Vagina (tissue), 2 donors: ENCODE measurements at places on chromosomes 11 and 22.

- H3K4me1 ChIP-seq = no peaks in the 10 kb centered on the region
- DNase-seq = no peak
- no peaks in the 10 kb centered on the region for H3K36me3 ChIP-seq
- no peaks in the 10 kb centered on the region for H3K27me3 ChIP-seq
- H3K27ac ChIP-seq = no peak overlapping the region
Observed at GRCh38 chr22:30718938-30719337, 24.3 kb downstream of the OSBP2 start.

GRCh38 chr11:110798201-110798900 lies 86.1 kb upstream of the ARHGAP20 start:
- no peaks in the 10 kb centered on the region for H3K36me3 ChIP-seq
- DNase-seq = no peak
- no peak overlapping the region for H3K4me3 ChIP-seq
- H3K4me1 ChIP-seq = no peaks in the 10 kb centered on the region

GRCh38 chr22:49517211-49517610 lies 310.5 kb downstream of the BRD1 start:
- no peaks in the 10 kb centered on the region for H3K4me1 ChIP-seq
- H3K27me3 ChIP-seq = no peaks in the 10 kb centered on the region
- no peak overlapping the region for H3K27ac ChIP-seq
- no peak for DNase-seq
- H3K36me3 ChIP-seq = no peaks in the 10 kb centered on the region
- H3K4me3 ChIP-seq = no peak overlapping the region

GRCh38 chr11:82826526-82826925 lies 73.7 kb downstream of the PRCP start:
- H3K27ac ChIP-seq = no peak overlapping the region
- no peak overlapping the region for H3K4me3 ChIP-seq
- no peaks in the 10 kb centered on the region for H3K4me1 ChIP-seq
- DNase-seq = no peak

DNA sequence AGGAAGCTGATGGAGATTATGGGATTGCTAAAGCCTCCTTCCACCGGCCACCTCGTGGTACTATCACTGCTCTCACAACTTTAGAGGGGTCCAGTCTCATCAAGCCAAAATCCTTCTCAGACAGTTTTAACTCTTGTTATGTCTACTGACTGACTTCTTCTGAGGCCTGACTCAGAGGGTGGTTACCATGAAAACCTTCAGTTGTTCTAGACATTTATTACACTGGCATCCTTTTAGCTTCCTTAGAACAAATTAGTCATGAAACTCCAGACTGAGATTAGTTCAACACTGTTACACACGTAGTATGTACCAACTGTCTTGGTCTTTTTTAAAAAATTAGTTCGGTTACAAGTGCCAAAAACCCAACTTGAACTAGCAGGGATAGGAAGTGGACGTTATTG lies 7.5 kb downstream of the DIXDC1 start:
- no peak overlapping the region for H3K4me3 ChIP-seq
- no peaks in the 10 kb centered on the region for H3K27me3 ChIP-seq
- peak overlapping the region; percentile 57 for H3K27ac ChIP-seq
- peaks cover 14% of the 10 kb centered on the region for H3K4me1 ChIP-seq

- H3K4me3 ChIP-seq = no peak overlapping the region
- H3K27ac ChIP-seq = no peak overlapping the region
- H3K36me3 ChIP-seq = no peaks in the 10 kb centered on the region
Observed at GRCh38 chr11:21072558-21072957, 403.2 kb downstream of the NELL1 start.

DNA sequence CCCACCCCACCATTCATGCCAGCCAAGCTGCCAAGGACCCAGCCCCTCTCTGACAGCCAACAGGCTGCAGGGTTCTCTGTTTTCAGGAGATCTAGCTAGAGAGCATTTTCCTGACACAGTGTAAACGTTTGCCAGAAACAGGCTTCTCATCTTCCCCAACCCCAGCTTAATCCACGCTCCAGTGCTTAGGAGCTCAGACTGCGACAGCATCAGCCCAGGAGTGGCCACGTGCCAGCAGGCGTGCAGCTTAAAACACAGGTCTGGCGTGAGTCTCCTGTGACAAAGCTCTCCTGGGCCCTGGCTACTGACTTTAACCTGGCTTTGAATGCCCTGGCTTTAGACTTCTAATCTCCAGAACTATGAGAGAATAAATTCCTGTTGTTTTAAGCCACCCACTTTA lies 66.6 kb downstream of the GALNT18 start:
- H3K36me3 ChIP-seq = no peaks in the 10 kb centered on the region
- H3K27ac ChIP-seq = no peak overlapping the region
- H3K4me3 ChIP-seq = no peak overlapping the region
- no peak for DNase-seq
- H3K4me1 ChIP-seq = peaks cover 21% of the 10 kb centered on the region
- no peaks in the 10 kb centered on the region for H3K27me3 ChIP-seq

DNA sequence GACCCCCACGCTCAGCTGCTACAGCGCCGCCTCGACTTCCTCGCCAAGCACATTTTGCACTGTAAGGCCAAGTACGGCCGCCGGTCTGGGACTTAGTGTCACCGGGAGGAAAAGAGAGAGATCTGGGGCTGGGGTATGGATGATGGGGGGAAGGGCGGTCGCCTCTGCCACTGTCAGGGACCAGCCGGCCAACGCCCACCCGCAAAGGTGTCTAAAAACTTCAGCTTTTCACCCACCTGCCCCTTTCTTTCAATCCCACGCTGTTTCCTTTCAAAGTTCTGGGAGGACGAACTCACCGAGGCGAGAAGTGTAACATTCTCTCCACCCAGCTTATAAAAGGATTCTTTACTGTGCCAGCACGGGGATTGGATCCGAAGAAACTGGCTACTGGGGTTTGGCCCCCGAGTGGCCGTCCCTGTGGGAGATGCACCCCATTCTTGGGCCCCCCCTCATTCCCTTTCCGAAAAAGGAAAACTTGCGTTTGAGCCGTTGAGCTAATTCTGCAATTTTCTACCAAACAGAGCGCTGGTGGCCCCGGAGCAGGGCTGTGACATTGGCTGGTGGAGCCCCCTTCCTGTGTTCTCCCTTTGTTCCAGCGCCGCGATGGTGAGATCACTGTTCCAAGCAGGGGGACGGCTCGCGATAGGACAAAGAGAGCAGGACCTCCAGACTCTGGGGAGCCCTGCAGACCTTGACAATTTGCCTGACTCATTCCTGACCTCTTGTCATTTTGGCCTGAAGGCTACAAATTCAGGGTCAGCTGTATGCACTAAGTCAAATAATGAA lies 1.8 kb downstream of the FJX1 start:
- DNase-seq = no peak
- H3K27me3 ChIP-seq = no peaks in the 10 kb centered on the region
- peak overlapping the region; percentile 53 for H3K4me3 ChIP-seq
- peak overlapping the region; percentile 1 for H3K27ac ChIP-seq
- no peaks in the 10 kb centered on the region for H3K36me3 ChIP-seq
- H3K4me1 ChIP-seq = peaks cover 30% of the 10 kb centered on the region
